NCI-H2107 (cell line): ENCODE measurements at places on chromosomes 5 and 9.

- DNase-seq = no peak
Observed at GRCh38 chr9:15329539-15330109, 22.6 kb upstream of the TTC39B start.

DNA sequence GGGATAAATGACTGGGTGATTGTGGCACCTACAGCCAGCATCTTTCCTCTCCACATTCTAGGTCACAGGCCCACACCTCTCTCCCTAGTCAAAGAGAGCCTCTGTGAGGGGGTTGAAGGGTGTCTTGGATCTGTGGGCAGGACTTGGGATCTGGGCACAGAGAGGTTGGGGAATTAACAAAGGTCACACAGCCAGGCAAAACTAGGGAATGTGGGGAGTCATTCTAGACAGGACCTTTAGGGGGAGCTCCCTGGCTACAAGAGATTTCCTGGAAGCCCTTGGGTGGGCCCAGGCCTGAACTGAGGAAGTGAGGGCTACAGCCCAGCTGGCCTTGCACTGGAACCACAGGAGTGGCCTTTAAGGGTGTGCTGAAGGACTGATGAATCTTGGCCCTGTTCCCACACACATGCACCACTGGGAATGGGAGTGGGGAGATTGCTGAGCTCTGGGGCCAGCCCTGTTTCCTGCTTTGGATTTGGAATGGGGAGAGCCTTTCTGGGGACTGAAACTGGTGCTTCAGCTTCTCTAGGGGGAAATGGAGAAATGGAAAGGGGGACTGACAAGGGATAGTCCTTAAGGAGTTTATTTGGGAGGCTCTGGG is 12.4 kb upstream of the CXXC5 start:
- DNase-seq = peak; percentile 28

DNA sequence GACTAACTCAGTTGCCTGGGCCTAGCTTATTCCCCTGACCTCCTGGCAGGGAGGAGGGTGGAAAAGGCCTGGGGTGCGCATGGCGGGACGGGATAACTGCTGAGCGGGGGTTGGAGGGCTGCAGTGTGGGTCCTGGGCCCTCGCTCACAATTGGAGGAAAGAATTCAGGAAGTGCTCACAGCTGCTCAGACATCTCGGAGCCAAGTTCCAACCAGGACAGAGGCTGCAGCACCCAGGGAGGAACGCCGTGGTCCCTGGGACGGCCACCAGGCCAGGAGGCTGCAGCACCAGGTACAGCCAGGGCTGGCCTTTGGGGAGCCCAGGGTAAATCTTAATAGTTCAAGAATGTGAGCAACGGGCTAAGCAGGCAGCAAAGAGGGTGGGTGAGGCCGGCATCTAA is at the start of gene SPAAR:
Gene SPAAR, plus strand, starts transcription at position 217 of the 400 bp plus-strand sequence. CDS start 974 bp downstream, outside the sequence.
- DNase-seq = no peak

DNA sequence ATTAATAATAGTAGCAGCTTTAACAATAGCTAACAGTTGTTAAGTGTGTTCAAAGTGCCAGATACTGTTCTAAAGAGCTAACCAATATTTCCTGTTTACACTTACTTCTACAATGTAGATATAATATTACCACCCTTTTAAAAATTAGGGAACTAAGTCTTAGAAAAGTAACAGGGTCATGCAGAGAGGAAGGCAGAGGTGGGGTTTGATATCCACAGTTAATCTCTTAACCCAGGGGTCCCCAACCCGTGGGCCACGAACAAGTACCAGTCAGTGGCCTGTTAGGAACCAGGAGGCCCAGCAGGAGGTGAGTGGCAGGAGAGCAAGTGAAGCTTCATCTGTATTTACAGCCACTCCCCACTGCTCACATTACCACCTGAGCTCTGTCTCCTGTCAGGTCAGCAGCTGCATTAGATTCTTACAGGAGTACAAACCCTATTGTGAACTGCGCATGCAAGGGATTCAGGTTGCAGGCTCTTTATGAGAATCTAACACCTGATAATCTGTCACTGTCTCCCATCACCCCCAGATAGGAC is 89.1 kb downstream of the ACTL7B start:
- no peak for DNase-seq

GRCh38 chr5:92886751-92887150 is 694.3 kb downstream of the NR2F1-AS1 start:
- no peak for DNase-seq

GRCh38 chr5:51544031-51544785 is 161.0 kb downstream of the ISL1 start:
- no peak for DNase-seq

DNA sequence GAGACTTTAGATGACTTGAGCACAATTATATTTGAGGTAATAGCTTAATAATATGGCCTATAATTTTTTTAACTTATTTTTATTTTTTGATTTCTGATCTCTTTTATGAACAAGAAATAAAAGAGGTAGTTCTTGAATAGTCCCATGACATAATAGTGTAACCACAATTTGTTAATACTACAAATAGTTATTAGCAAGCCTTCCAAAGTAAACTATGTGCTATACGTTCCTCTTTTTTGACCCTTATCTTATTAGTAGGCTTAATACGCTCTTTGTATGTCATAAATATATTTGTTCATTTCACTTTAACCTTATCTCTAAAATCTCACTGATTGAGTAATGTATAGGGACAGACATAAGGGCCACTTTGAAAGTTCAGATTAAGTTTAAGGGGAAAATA is 78.7 kb upstream of the NR4A3 start:
- no peak for DNase-seq

DNA sequence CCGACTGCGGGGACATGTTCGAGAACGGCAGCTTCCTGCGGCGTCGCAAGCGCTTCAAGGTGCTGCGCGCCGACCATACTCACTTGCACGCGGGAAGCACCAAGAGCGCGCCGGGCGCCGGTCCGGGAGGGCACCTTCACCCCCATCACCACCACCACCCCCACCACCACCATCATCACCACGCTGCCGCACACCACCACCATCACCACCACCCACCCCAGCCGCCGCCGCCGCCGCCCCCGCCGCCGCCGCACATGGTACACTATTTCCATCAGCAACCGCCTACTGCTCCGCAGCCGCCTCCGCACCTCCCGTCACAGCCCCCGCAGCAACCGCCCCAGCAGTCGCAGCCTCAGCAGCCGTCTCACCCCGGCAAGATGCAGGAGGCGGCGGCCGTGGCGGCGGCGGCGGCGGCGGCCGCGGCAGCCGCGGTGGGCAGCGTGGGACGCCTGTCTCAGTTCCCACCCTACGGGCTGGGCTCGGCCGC is 514 bp downstream of the FOXB2 start:
- DNase-seq = no peak
